SJSA1 (cell line): ENCODE measurements at places on chromosomes 1 and 21. TPM values are rescaled to one million over a fixed set of nuclear protein-coding genes. Genes with fewer than 3 reads are reported as not detected.

AMIGO1 gene
- 0.41 and 0.55 TPM in 2 replicates for total RNA-seq

IL20 gene
- 0.25 and 0.53 TPM in 2 replicates for total RNA-seq

PTGFRN gene
- total RNA-seq, result 15.6 and 25.2 TPM in 2 replicates

RPS6KC1 gene
- 19.2 and 31.8 TPM in 2 replicates for total RNA-seq

TSPAN1 gene
- total RNA-seq, result not detected in 2 replicates

HUNK gene
- 13.6 and 17.7 TPM in 2 replicates for total RNA-seq

GPR157 gene
- total RNA-seq, result 6.0 and 6.5 TPM in 2 replicates

BGLAP gene
- not detected in 2 replicates for total RNA-seq

ARHGAP30 gene
- total RNA-seq, result not detected in 2 replicates

HIVEP3 gene
- 1.3 and 2.2 TPM in 2 replicates for total RNA-seq

PROK1 gene
- not detected in 2 replicates for total RNA-seq

MDM4 gene
- 13.2 and 21.4 TPM in 2 replicates for total RNA-seq

CELA2A gene
- total RNA-seq, result not detected in 2 replicates

HECTD3 gene
- total RNA-seq, result 16.4 and 30.4 TPM in 2 replicates

DNAI4 gene
- total RNA-seq, result 0.91 and 2.6 TPM in 2 replicates

LAX1 gene
- total RNA-seq, result 0.03 TPM in 1 of 2 replicates, not detected in the other

PHLDA3 gene
- 36.7 and 75.0 TPM in 2 replicates for total RNA-seq

VANGL1 gene
- 11.7 and 22.4 TPM in 2 replicates for total RNA-seq

MX2 gene
- total RNA-seq, result not detected in 2 replicates

GCSAML gene
- total RNA-seq, result not detected in 2 replicates

CXADR gene
- 0.08 TPM in 1 of 2 replicates, not detected in the other for total RNA-seq
